ENCODE measurements at places on chromosomes 13 and 19.

- no peak for DNase-seq
Measured at GRCh38 chr13:27353708-27354107, 70.7 kb upstream of the GTF3A start.

GRCh38 chr13:51040431-51040830, 70.6 kb downstream of the C13orf42 start:
- DNase-seq, result no peak

DNA sequence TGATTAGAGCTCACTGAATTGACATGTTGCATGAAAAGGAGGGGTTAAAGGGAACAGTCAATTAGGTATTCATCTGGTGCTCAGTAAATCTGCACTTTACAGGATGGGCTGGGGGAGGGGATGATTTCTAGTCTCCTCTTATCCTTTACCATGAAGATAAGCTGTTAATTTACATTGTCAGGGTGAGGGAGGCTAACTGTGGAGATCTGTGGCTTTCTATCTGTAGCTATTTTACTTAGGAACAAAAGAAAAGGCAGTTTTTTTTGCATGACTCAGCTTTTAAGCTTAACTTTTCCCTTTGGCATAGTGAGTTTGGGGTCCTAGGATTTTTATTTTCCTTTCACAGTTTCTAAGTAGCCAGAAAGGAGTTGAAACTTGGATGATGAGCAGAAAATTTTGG, 253.3 kb downstream of the LMO7 start:
- DNase-seq, result no peak

GRCh38 chr19:55712804-55713631, 25.2 kb downstream of the NLRP9 start:
- no peak for DNase-seq

DNA sequence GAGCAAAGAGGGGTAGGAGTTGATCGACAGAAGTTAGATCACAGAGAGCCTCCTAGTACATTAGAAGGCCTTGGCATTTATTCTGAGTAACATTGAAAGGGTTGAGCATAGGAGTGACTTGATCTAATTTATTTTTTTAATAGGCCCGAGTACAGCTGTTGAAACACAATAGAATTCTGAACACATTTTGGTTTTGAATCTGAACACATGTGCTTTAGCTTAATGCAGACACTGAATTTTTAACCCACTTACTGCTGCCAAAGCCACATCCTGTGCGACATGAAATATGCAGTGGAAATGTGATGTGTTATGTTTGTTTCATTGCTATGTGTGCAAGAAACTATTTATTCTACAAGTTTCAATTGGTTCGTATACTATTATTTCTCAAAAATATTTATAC, 1505.9 kb downstream of the PCDH9 start:
- DNase-seq, result no peak
